SJSA1 (cell line): ENCODE measurements at places on chromosomes 1 and 21. TPM values are rescaled to one million over a fixed set of nuclear protein-coding genes. Genes with fewer than 3 reads are reported as not detected.

DNA sequence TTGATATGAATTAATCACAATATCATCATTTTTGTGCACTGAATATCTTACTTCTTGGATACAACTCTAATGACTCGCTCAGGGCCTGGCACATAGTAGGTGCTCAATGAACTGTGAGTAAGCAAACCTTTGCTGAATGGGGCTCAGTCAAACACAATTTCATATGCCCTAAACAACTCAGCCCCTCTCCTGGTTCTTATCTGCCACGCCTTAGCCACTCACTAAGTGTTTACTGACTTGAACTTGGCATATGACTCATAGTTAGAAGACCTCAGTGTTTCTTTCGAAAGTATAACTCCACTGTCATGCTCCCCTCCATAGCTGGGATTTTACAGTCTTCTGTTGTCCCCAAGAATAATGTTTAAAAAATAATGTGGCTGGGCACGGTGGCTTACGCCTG, 4.8 kb upstream of the IFNLR1 start:
- H3K4me3 ChIP-seq, result no peak overlapping the region
- H3K4me1 ChIP-seq, result peaks cover 9% of the 10 kb centered on the region
- H3K27me3 ChIP-seq, result peaks cover 6% of the 10 kb centered on the region; the same call in 1 of the 2 replicates
- 0 out of 2 replicates have a peak overlapping the region, but pooled peaks have one; percentile 6 for H3K27ac ChIP-seq

- no peak overlapping the region for H3K4me3 ChIP-seq
- no peak overlapping the region for H3K27ac ChIP-seq
- no peaks in the 10 kb centered on the region for H3K27me3 ChIP-seq
Measured at GRCh38 chr1:186213225-186213607, 161.8 kb downstream of the TPR start.

DNA sequence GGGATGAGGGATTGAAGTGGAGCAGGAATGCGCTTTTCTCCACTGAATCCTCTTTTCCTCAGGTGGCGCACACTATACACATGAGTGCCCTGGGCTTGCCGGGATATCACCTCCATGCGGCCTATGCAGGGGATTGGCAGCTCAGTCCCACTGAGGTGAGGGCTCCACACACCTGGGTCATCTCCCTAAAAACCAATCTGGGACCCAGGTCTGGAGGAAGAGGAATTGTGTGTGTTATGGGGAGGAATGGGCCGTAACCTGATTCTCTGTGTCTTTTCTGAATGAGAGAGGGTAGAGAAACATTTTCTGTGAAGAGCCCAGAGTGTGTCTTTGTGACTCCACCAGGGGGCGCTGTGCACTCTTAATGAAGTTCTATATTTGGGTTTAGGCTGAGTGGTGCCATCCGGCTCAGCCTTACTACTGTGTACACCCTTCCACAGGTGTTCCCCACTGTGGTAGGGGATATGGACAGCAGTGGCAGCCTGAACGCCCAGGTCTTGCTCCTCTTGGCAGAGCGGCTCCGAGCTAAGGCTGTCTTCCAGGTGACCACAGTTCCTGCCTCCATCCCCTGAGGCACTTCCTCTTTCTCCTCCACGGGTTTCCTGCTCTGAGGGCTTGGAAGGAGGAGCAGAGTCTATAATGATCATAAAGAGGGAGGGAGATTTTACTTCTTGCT, 1.5 kb downstream of the TOMM40L start:
- no peaks in the 10 kb centered on the region for H3K27me3 ChIP-seq
- peaks cover 25% of the 10 kb centered on the region for H3K36me3 ChIP-seq
- H3K4me3 ChIP-seq, result no peak overlapping the region
- peaks cover 16% of the 10 kb centered on the region for H3K4me1 ChIP-seq
- peak; percentile 79 for DNase-seq
- H3K27ac ChIP-seq, result no peak overlapping the region

GRCh38 chr1:3159121-3159520, 90.1 kb downstream of the PRDM16 start:
- no peak overlapping the region for H3K27ac ChIP-seq
- DNase-seq, result no peak
- H3K4me1 ChIP-seq, result no peaks in the 10 kb centered on the region
- no peaks in the 10 kb centered on the region for H3K36me3 ChIP-seq
- no peaks in the 10 kb centered on the region for H3K27me3 ChIP-seq
- no peak overlapping the region for H3K4me3 ChIP-seq

GRCh38 chr1:204970937-204971336, 72.1 kb upstream of the CNTN2 start:
- no peak for DNase-seq
- no peaks in the 10 kb centered on the region for H3K4me1 ChIP-seq

GRCh38 chr1:152959273-152959672, 11.2 kb upstream of the SPRR4 start:
- no peak overlapping the region for H3K27ac ChIP-seq
- no peak for DNase-seq
- no peaks in the 10 kb centered on the region for H3K4me1 ChIP-seq
- H3K4me3 ChIP-seq, result no peak overlapping the region
- H3K36me3 ChIP-seq, result no peaks in the 10 kb centered on the region

DNA sequence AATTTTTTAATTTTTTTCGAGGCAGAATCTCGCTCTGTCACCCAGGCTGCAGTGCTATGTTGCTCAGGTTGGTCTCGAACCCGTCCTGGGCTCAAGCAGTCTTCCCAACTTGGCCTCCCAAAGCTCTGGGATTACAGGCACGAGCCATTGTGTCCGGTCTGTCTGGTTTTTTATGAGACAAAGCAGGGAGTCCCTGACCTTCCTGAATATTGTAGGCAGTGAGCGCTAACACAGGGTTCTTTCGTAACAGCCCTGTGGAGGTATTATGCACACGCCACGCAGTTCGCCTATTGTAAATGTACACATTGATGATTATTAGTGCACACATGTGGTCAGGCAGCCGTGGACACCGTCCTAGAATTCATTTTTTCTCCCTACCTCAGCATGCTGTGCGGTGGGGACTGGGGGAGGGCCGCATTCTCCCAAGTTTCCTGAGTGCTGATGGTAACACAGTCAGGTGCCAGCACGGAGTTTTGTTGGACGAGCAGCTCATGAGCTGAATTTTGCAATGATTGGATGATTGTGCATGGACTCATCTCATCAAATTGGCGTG, 19.6 kb downstream of the SPSB1 start:
- H3K27me3 ChIP-seq, result no peaks in the 10 kb centered on the region
- no peak for DNase-seq
- no peak overlapping the region for H3K27ac ChIP-seq
- peaks cover 31% of the 10 kb centered on the region for H3K4me1 ChIP-seq
- peaks cover 19% of the 10 kb centered on the region for H3K36me3 ChIP-seq
- no peak overlapping the region for H3K4me3 ChIP-seq

DNA sequence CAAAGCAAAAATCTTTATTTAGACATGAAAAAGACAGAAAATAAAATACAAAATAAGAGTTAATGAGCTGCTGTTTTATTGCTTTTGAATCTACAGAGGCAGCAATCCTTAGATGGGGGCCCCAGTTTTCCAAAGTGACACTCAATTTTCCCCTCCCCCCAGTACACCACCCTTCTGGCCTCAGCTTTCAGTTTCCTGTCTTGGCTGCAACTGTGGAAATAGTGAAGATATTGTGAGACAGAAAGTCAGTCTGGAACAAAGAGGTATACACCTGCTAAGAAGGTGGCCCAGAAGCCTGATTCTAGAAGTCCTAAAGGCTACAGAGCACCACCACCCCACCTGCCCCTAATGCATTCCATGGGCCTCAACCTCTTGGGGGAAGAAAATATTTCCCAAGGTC, 1.1 kb upstream of the MTMR11 start:
- no peaks in the 10 kb centered on the region for H3K27me3 ChIP-seq
- peaks cover 8% of the 10 kb centered on the region for H3K36me3 ChIP-seq
- H3K27ac ChIP-seq, result no peak overlapping the region
- H3K4me3 ChIP-seq, result no peak overlapping the region
- no peak for DNase-seq

- no peaks in the 10 kb centered on the region for H3K27me3 ChIP-seq
- H3K4me1 ChIP-seq, result no peaks in the 10 kb centered on the region
- H3K36me3 ChIP-seq, result peaks cover 21% of the 10 kb centered on the region
- no peak for DNase-seq
- no peak overlapping the region for H3K4me3 ChIP-seq
- H3K27ac ChIP-seq, result no peak overlapping the region
Measured at GRCh38 chr1:147611021-147611426, 59.3 kb downstream of the ACP6 start.

DNA sequence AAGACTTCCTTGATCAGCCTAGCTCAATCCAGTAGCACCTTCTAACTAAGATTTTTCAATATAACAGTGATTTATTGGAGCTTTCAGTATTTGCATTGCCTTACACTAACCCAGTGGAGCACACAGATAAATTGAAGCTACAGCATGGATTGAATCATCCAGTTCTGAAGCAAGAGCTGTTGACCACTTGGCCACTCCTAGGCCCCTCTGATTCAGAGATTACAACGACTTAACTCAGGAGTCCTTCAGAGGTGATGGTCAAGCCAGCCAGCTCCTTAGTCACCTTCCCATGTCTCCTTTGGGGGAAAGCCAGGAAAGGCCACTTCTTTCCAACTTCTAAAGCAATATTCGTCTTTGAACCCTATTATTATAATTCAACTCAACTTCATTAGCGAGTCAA, 151.8 kb downstream of the TENT5C start:
- no peak overlapping the region for H3K4me3 ChIP-seq
- no peaks in the 10 kb centered on the region for H3K36me3 ChIP-seq
- H3K27me3 ChIP-seq, result no peaks in the 10 kb centered on the region
- no peak overlapping the region for H3K27ac ChIP-seq

GRCh38 chr1:167922023-167922422, 8.1 kb upstream of the ADCY10 start:
- no peak for DNase-seq
- no peak overlapping the region for H3K4me3 ChIP-seq
- H3K4me1 ChIP-seq, result no peaks in the 10 kb centered on the region
- no peaks in the 10 kb centered on the region for H3K27me3 ChIP-seq
- no peak overlapping the region for H3K27ac ChIP-seq

DNA sequence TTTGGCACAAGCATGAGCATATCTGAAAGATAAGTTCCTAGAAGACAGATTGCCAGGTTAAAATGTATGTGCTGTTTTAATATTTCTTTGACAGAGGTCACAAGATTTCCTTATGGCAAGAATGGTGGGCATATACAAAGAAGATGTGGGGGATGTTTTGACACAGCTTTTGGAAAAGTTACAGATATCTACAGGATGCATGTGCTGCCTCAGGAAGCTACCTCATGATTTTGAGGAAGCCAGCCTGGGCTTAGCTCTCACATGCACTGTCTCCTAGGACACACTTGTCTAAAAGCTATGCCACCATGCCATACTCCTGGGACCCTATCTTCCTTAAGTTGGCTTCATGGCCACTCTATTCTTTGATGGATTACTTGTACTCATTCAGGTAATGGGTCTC, 99.9 kb downstream of the C1orf94 start:
- no peak overlapping the region for H3K4me3 ChIP-seq
- H3K27ac ChIP-seq, result no peak overlapping the region
- no peak for DNase-seq
- peaks cover 3% of the 10 kb centered on the region; the same call in 1 of the 2 replicates for H3K27me3 ChIP-seq

GRCh38 chr21:43283136-43283924, 114.5 kb downstream of the CRYAA start:
- H3K27ac ChIP-seq, result no peak overlapping the region
- no peaks in the 10 kb centered on the region for H3K36me3 ChIP-seq
- no peaks in the 10 kb centered on the region for H3K27me3 ChIP-seq
- DNase-seq, result no peak
- no peak overlapping the region for H3K4me3 ChIP-seq
- H3K4me1 ChIP-seq, result no peaks in the 10 kb centered on the region

GRCh38 chr1:109878531-109879104, 32.0 kb upstream of the CSF1 start:
- DNase-seq, result no peak
- H3K4me1 ChIP-seq, result peaks cover 60% of the 10 kb centered on the region
- no peaks in the 10 kb centered on the region for H3K27me3 ChIP-seq
- H3K36me3 ChIP-seq, result no peaks in the 10 kb centered on the region
- H3K4me3 ChIP-seq, result no peak overlapping the region

DNA sequence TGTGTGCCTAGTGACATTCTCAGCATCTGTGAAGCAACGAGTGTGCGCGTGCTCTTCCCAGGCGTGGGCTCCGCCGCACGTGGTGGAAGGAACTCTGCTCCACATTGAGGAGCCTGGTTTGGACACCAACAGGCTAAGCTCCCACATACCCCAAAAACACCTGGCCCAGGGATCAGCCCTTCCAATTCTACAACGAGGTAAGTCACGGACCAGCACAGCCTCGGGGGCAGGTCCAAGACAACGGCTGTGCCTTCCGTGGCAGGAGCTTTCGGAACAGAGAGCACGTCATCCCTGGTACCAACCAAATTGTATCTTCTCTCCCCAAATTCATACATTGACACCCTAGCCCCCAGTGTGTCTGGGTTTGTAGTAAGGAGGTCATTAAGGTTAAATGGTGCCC, 27.2 kb upstream of the PDE9A start:
- no peaks in the 10 kb centered on the region for H3K36me3 ChIP-seq
- H3K4me3 ChIP-seq, result no peak overlapping the region
- H3K27ac ChIP-seq, result no peak overlapping the region
- 0 out of 2 replicates have a peak, but pooled peaks cover 4% of the 10 kb centered on the region for H3K27me3 ChIP-seq
- DNase-seq, result no peak

DNA sequence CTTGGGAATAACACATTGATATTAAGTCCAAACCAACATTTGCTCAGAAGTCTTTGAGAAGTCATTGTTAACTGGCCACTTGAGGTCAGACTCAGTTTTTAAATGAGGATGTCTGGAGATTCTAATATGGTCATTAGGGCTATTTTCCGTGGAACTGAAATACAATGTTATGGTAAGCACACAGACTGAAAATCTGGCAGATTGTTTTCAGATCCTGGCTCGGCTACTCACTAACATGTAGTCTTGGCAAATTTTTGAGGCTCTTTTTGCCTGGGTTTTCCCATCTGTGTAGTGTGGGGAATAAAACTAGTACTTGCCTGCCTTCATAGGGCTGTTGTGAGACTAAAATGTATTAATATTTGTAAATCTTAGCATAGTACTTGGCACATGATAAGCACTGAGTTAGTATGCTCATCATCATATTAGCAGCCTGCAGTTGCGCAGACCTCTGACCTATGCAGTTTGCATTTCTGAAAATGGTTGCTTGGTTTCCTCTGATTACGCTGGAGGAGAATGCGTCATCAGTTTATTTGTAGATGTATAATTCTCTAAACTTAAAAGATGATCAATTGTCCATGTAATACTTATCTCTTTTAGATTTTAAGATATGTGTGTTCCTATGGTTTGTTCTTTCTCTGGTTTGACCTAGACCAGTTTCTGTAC, 100.8 kb downstream of the C1orf21 start:
- H3K4me3 ChIP-seq, result no peak overlapping the region
- H3K27ac ChIP-seq, result no peak overlapping the region
- H3K27me3 ChIP-seq, result no peaks in the 10 kb centered on the region
- peaks cover 52% of the 10 kb centered on the region for H3K4me1 ChIP-seq

- no peaks in the 10 kb centered on the region for H3K27me3 ChIP-seq
- H3K4me1 ChIP-seq, result no peaks in the 10 kb centered on the region
- no peak for DNase-seq
Measured at GRCh38 chr1:206808615-206809014, 36.3 kb upstream of the IL10 start.

- peak overlapping the region; percentile 84 for H3K27ac ChIP-seq
- DNase-seq, result peak; percentile 48
- peak overlapping the region; percentile 97 for H3K4me3 ChIP-seq
- peaks cover 65% of the 10 kb centered on the region for H3K36me3 ChIP-seq
- H3K4me1 ChIP-seq, result peaks cover 24% of the 10 kb centered on the region
- no peaks in the 10 kb centered on the region for H3K27me3 ChIP-seq
Measured at GRCh38 chr1:1230656-1231399, 973 bp downstream of the SDF4 start.

Gene CD52
- total RNA-seq, result not detected in 2 replicates

Gene OR10T2
- not detected in 2 replicates for total RNA-seq

Gene TCEA3
- total RNA-seq, result 1.3 and 1.7 TPM in 2 replicates

Gene EXOSC10
- 72.4 and 73.4 TPM in 2 replicates for total RNA-seq

Gene ADAMTS4
- not detected in 2 replicates for total RNA-seq

Gene C1orf56
- total RNA-seq, result 0.38 and 0.74 TPM in 2 replicates

Gene ATP6V1G3
- not detected in 2 replicates for total RNA-seq

Gene KRTAP11-1
- total RNA-seq, result not detected in 2 replicates
